T-helper 2 cell (primary cell): ENCODE measurements at places on chromosomes 2 and 18.

- no peak for DNase-seq
Observed at GRCh38 chr2:108579623-108580022, 45.4 kb downstream of the LIMS1 start.

DNA sequence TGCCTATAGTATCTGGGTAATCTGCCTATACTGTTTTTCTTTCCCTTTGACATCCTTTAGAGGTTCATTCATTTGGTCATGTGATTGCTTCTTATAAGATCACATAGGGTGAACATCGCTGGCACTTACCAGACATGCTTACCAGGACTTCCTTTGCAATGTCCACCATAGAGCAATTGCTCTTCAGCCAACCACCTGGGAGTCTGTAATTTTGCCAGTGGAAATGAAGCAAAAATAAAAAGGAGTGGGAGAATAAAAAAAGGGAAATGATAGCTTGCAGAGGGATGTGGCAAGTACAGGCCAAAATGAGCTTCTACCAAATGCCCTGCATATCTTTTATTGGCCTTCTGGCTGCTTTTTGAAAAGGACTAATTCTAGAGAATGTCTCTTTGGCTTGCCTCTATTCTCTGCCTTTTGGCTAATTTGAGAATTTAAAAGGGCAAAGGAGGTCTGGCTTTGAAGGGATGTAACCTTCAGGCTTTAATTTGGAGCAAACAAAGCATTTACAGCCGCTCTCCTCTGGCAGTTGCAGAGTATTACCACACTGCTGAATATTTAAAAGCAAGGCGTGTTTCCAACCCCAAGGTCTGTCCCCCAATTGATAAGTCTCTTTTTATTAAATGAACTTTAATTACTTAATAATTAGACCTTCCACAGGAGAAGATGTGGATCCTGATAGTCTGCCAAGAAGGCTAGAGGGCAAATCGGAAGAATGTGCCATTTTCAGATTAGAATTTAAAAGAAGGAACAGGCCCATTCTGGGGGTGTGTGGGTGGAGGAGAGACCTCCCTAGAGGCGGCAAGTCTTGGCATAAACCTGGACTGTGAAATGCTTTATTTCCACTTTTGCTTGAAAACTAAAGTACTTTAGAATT, 557.9 kb downstream of the DCC start:
- DNase-seq = no peak

GRCh38 chr18:31091350-31091749, 10.9 kb downstream of the DSC2 start:
- no peak for DNase-seq

GRCh38 chr2:226159875-226160479, 639.6 kb downstream of the IRS1 start:
- DNase-seq = no peak

DNA sequence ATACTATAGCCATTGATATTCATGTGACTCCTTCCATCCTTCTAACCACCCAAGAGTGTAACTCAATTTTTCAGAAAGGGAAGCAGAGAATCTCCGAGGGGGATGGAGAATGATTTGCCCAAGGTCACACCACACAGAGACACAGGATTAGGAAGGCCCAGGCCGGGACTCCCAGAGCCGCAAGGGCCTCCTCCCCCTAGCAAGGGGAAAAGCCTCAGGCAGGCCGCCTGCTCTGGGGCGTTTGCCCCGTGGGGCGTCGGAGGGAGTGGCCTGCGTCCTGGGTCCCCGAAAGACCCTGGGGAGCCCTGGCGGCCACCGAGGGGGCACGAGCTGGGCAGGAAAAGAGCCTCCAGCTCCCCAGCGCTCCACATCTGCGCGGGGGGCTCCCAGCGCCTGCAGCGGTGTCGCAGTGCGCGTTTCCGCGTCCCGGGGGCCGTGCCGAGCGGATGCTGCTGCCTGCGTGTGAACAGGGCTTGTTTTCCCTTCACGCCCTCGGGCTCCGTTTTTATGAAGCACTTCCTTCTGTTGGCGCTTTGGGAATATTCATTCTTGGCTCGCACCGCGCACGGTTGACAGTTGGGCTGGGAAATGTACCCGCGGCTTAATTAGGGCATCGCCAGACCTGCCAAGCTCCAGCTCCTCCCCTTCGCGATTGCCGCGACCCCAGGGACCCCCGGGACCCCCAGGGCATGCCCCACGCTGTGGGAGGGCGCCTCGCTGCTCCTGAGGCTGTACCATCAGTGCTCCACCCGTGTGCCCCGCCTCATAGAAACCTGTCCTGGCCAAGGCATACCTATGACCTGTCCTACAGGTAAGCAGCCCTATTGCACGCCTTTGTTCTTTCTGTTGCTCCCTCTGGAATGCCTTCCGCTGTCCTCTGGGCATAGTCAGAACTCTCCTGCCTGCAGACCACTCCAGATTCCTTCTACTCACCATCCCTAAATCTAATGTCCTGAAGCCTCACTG, 158.9 kb upstream of the GLI2 start:
- DNase-seq = no peak

GRCh38 chr18:49547701-49548100, 14.2 kb upstream of the LIPG start:
- no peak for DNase-seq

- no peak for DNase-seq
Observed at GRCh38 chr2:203327582-203327900, 653 bp upstream of the ABI2 start.

- DNase-seq = no peak
Observed at GRCh38 chr2:236766850-236767249, 197.2 kb downstream of the ACKR3 start.

- DNase-seq = no peak
Observed at GRCh38 chr2:240992572-240993291, 5.7 kb upstream of the SNED1 start.

- DNase-seq = no peak
Observed at GRCh38 chr18:6591491-6591890, 138.0 kb upstream of the ARHGAP28 start.

DNA sequence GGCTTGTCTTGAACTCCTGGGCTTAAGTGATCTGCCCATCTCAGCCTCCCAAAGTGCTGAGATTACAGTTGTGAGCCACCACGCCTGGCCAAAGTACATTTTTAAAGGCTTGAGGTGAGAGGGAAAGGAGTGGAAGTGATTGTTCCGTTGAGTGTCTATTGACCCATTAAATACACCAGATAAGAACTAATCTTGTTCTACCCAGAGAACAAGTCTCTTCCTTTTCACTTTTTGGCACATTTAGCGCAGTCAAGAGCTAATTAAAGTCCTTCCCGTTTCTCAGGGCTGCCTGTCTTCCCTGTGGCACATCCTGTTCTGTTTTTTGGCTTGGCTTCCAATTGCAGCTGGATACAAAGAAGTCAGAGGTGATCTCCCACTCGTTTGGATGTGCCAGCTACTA, 172.3 kb downstream of the ALPK2 start:
- no peak for DNase-seq

- no peak for DNase-seq
Observed at GRCh38 chr18:37244618-37245017, 321.0 kb downstream of the CELF4 start.

DNA sequence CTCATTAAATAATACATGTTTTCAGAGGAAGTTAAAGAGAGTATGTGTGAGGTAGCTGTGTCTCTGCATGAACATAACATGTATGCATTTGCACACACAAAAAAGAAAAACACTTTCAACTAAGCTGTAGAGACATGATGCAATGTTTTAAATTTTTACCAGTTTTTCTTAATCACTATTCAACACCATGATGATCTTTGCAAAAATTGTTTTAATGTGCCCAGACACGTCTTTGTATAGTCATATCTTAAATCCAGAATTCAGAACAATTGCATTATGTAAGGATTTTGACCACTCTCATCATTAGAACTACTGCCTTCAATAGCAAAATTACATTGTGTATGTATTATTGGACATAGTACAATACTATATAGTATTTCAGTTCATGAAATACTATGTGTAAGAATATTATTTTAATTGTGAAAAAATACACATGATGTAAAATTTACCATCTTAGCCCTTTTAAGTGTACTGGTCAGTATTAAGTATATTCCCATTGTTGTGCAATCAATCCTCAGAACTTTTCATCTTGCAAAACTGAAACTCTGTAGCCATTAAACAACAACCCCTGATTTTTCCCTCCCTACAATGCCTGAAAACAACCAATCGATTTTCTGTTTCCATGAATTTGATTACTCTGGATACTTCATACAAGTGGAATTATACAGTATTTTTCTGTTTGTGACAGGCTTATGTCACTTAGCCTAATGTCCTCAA, 104.5 kb upstream of the ACVR2A start:
- no peak for DNase-seq

DNA sequence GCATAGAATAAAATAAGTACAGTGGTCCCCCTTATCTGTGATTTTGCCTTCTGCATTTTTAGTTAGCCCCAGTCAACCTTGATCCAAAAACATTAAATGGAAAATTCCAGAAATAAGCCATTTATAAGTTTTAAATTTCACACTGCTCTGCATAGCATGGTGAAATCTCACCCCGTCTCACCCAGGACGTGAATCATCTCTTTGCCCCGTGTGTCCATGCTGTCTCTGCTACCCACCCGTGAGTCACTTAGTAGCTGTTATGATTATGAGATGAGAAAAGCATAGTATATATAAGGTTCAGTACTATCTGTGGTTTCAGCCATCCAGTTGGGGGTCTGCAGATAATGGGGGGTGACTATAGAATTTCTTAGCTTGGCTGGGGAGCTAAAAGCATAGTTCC, 67.3 kb downstream of the RHBDD1 start:
- no peak for DNase-seq

DNA sequence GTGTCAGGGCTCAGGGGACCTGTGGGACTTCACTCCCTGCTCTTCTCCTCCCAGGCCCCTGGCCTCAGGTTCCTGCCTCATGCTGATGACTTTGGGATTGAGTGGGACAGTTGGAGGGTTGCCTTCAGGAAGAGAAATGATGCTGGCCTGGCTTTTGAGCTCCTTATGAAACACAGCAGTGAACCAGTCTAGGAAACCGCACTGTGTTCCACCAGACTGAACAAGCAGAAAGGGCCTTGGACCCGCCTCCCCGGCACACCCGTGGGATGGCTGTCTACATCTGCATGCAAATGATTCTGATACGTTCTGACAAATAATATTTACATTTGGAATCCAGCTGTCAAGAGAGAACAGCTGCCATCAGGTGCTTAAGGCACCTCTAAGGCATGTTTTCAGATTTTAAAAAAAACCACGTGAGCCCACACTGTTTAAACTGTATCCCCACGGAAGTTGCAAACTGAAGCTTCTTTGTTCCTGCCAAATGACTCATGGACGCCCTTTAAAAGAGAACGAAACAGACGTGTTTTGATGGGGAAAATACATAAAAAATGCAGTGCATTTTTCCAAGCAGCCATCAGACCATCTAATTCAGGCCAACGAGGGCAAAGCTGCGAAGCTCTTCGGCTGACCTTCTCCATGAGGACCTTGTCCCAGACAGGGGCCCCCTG, 27.6 kb upstream of the ASAP2 start:
- no peak for DNase-seq

GRCh38 chr2:196702641-196703040, 63.1 kb downstream of the CCDC150 start:
- no peak for DNase-seq

DNA sequence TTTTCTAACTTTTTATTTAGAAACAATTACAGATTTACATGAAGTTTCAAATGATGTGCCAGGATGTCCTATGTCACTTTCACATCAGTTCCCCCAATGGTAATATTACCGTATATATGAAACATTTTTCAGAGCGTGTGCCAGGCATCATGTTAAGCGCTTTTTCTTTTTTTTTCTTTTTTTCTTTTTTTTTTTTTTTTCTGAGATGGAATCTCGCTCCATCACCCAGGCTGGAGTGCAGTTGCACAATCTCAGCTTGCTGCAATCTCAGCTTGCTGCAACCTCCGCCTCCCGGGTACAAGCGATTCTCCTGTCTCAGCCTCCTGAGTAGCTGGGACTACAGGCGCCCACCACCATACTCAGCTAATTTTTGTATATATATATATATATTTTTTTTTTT, 5.6 kb upstream of the PPP4R1 start:
- DNase-seq = no peak

GRCh38 chr2:48870503-48870902, 115.0 kb upstream of the LHCGR start:
- DNase-seq = no peak

GRCh38 chr18:74861154-74861553, 263.5 kb downstream of the ZNF407 start:
- DNase-seq = no peak

- no peak for DNase-seq
Observed at GRCh38 chr2:19256121-19256601, 102.3 kb downstream of the OSR1 start.

- no peak for DNase-seq
Observed at GRCh38 chr2:221156062-221156734, 415.9 kb downstream of the EPHA4 start.

- no peak for DNase-seq
Observed at GRCh38 chr2:101844055-101844635, 146.6 kb downstream of the MAP4K4 start.

DNA sequence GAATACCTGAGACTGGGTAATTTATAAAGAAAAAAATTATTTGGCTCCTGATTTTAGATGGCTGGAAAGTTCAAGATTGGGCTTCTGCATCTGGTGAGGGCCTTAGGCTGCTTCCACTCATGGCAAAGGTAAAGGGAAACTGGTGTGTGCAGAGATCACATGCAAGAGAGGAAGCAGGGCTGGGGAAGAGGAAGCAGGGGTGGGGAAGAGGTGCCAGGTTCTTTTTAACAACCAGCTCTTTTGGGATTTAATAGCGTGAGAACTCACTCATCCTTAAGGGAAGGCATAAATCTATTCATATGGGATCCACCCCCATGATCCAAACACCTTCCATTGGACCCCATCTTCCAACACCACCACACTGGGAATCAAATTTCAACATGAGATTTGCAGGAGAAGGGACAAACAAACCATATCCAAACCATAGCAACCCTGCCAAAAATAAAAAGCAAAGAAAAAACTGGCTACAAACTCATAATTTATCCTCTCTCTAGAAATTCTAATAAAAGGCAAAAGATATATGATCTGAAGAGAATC, 30.4 kb downstream of the PRKRA start:
- DNase-seq = no peak

DNA sequence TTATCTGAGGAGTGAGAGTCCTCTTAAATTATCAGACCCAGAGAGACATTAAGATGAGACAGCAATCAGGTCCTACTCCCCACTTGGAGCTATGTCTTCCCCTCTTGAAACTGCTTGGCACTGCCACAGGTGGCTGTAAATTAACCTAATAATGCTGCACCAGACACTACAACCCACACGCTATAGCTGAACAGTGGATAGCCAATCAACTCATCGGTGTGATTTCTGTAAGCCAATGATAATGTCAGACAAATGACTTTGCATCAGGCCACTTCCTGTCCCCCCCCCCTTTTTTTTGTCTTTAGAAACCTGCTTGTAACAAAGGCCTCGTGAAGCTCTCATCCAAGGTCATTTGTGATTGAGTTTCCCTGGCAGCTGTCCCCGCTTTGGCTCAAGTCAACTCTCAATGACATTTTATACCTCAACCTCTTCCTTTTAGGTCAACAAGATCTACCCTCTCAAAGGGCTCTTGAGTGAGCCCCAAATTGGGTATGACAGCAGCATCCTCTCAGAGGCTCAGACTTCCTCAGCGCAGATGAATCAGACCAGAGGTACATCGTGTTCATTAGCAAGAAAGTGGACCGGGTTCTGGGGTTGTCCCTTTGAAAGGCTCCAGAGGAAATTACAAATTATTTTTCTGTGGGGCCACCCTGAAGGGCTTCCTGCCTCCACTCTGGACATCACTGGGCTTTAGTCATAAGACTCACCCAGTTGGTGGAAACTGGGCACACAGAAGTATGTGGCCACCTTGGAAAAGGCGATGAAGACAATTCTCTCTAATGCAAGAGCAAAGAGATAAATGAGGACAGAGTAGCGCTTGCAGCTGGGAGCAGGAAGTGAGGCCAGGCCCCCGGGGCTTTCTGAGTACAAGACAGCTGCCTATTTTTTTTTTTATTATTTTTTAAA, 73.6 kb downstream of the COPS8 start:
- no peak for DNase-seq
